ENCODE measurements at places on chromosomes 1 and 21.

GRCh38 chr1:12548279-12548972 is 69.6 kb downstream of the DHRS3 start:
- DNase-seq, result no peak

- DNase-seq, result no peak
Observed at GRCh38 chr1:35294809-35295208, 26.3 kb downstream of the ZMYM4 start.

GRCh38 chr1:210731597-210731996 is 402.4 kb downstream of the KCNH1 start:
- DNase-seq, result no peak

DNA sequence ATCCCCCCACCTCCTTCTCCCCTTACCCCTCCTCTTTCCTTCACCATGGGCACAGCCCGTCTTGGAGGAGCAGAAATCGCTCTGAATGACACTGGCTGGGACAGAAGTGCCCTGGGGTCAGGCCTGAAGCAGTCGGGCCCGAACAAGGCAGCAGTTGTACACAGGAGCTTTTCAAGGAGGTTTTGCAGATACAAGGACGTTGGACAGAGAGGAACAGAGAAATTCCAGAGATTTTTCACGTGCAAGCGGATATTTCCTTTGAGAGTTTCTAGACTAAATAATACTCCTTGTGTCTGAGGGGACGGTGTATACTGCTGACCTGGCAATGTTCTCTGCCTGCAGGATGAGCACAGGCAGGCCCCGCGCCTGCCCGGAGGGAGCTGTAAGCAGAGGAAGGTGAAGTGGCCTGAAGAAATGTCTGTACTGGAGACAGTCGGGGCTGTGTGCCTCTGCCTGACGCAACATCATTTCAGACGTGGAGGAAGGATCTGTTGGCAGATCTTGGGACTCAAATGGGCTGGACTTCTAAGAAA is 95.3 kb upstream of the SLC25A33 start:
- no peak for DNase-seq

DNA sequence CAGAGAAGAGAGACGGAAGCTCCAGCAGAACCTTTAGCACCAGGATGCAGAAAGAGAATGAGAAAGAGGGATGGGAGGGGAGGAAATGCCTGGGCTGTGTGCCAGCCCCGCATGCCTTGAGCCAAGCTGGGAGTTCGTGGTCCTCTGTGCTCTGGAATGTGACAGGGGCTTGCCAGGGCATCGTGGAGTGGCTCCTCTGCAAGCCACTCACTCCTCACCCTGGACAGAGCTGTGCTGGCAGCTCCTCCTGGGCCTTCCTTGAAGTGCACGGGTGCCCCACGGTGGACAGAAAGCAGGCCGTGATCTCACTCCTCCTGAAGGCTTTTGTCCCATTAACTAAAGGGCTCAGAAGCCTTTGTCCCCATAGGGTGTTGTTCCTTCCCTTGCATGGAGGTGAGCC is 34.8 kb upstream of the PRELP start:
- DNase-seq, result no peak

- DNase-seq, result no peak
Observed at GRCh38 chr1:1894354-1895059, 3.6 kb upstream of the GNB1 start.
